ENCODE measurements at places on chromosomes 5 and 9.

- no peak for DNase-seq
Measured at GRCh38 chr5:108905805-108906204, 158.1 kb downstream of the FER start.

GRCh38 chr5:111394586-111394985 lies 117.7 kb downstream of the STARD4 start:
- DNase-seq = no peak

GRCh38 chr5:154198611-154199230 lies 8.2 kb downstream of the GALNT10 start:
- DNase-seq = no peak

GRCh38 chr9:76136986-76137385 lies 246.5 kb downstream of the PCSK5 start:
- peak; percentile 1 for DNase-seq

DNA sequence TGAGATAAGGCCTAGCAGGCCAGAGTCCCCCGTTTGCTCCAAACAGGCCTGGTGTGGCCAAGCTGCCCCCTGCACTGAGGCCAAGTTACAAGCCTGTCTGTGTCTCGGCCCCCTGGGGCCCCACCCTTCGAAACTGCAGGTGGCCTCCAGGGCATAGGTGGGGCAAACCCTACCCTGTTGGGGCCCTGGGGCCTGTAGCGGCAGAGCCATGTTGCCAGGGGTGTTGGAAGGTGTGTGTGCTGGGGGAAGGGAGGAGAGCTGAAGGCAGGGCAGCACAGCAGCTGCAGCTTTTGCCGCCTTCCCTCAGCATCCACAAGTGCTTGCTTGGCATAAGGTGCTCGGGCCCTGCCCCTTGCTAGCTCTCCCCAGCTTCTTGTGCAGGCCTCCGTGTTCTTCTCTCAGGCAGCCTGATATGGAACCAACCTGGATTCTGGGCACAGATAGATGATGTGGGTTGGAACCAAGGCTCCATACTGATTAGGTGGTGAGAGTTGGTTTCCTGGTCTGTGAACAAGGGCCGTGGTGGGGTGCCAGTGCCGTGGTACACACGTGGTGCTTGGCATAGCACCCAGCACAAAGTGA lies 12.7 kb downstream of the IRF1 start:
- DNase-seq = no peak

DNA sequence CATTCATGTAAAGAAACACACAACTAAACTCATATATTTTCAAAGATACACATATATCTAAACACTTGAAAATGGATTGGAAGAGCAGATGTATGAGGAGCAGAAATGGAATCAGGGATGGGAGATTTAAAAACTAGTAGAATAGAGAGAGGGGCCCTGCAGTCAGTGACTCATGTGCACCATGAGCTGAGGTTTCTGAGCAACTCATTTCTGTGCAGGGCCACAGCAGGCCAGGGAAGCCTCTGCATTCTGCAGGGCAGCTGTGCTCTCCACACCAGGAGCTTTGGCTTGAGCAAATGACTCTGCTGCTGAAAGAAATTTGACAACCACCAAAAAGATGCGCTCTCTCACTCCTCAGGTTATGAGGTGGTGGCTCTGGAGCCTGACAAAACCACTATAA lies 27.1 kb downstream of the LHX6 start:
- DNase-seq = no peak

- DNase-seq = no peak
Measured at GRCh38 chr9:26643826-26644225, 248.8 kb downstream of the CAAP1 start.

All from NCI-H460 (cell line).